ENCODE measurements at places on chromosomes 4 and X. TPM values are rescaled to one million over a fixed set of nuclear protein-coding genes. Genes with fewer than 3 reads are reported as not detected.

DNA sequence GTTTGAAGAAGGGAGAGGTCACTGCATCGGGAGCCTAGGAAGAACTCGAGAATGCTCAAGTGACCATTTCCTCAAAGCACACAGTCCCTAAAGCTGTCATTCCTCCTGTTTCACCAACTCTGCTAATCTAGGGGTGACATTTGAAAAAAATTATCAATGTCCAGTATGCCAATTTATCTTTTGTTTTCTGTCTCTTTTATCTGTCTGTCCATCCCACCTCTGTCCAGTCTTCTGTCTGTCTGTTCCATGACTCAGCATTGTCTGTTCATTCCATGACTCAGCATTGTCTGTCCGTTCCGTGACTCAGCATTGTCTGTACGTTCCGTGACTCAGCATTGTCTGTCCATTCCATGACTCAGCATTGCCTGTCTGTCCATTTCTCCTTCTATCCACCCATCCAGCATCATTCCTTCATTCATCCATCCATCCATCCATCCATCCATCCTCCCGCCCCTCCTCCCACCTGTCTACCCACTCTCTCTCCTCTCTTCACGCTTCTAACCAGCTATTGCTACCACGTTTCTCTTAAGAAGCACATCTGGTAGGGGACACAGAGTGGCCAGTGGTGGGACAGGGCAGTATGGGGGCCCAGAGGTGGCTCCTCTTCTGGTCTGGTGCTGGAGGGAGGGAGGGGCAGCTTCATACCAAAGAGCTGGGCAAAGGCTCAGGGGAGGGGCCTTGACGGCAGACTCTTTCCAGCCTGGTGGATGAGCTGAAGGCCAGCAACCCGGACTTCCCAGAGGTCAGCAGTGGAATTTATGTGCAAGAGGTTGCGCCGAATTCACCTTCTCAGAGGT is 34.1 kb downstream of the HTRA3 start:
- DNase-seq, result peak; percentile 78

DNA sequence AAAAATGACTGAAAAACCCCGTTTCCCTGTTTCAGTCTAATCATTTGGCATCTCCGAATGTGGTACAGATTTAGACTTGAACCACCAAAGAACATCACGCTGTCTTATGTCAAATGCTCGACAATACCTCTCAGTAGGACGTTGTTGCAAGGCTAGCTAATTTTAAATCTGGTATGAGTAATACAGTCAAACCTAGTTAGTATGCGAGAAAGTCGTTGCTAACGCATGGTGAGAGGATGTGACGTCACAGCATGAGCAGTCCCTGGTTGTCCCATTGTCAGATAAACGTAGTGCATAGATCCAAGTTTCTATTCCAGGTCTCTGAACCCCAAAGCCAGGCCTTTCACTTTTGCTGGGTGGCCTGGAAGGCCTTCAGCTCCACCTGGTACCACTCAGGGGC is 44.7 kb downstream of the SETD7 start:
- no peak for DNase-seq

Gene PCYT1B
- 0.10 TPM for polyA plus RNA-seq

GRCh38 chr4:85783900-85784299 is 308.9 kb downstream of the ARHGAP24 start:
- no peak for DNase-seq

DNA sequence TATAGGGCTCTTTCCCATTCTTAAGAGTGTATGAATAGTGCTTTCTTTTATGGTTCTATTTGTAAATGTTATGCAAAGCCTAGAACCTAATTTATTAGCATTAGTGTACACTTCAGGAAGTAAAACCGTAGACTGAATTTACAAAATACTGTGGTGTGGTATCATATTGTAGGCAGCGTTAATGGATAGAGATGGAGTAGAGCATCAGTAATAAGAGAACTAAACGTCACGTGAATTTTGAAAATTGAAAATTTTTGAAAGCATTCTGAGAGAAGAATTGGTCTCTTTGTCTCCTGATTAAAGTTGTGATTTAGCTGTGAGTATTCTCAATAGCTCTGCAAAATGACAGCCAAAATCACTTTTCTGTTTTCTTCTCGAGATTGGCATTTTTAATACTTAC is 2.9 kb downstream of the STIM2 start:
- no peak for DNase-seq

DNA sequence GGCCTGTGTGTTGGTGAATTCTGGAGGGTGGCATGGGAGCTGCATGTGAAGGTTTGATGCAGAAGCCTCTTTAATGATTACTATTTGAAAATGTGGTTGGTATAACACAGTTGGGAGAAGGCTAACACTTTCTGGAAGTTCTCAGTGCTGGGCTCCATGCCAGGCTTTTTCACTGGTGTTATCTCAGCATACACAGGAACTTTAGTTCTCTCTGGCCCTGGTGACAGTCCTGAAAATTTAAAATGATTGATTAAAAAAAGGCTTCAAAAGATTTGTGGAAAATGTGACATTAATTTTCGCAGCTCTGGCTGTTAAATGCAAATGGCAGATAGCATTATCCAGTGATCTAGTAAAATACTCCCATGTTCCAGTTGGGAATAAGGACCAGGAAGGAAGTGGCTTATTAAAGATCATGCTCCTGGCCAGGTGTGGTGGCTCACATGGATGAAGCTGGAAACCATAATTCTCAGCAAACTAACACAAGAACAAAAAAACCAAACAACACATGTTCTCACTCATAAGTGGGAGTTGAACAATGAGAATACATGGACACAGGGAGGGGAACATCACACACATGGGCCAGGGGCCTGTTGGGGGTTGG is 36.6 kb downstream of the DIPK2B start:
- DNase-seq, result no peak

Gene SYP
- 0.07 TPM for polyA plus RNA-seq

Gene RCHY1
- polyA plus RNA-seq, result 29.2 TPM

DNA sequence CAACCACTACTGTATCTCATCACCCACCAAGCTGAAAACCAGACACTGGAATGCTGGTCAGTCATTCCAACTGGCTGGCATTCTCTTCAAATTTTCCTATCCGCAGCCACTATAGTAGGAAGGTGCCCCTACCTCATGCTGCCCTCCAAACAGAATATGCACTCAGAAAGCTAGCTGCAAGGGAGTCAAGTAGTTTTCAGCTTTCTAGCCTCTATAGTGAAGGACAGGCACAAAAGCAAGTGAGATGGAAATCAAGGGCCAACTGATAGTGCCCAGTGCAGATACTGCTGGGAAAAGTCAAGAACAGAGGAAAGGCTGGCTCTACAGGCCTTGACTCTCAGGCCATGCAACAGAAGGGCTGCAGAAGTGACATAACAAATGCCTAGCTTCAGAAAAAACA is 47.2 kb downstream of the BCOR start:
- no peak for DNase-seq

Gene GPRASP1
- polyA plus RNA-seq, result 2.2 TPM

GRCh38 chr4:185839194-185839712 is 27.3 kb upstream of the SORBS2 start:
- peak; percentile 77 for DNase-seq

Gene FAM149A
- polyA plus RNA-seq, result 0.20 TPM

- no peak for DNase-seq
Observed at GRCh38 chrX:77938083-77938680, 27.7 kb downstream of the ATP7A start.

DNA sequence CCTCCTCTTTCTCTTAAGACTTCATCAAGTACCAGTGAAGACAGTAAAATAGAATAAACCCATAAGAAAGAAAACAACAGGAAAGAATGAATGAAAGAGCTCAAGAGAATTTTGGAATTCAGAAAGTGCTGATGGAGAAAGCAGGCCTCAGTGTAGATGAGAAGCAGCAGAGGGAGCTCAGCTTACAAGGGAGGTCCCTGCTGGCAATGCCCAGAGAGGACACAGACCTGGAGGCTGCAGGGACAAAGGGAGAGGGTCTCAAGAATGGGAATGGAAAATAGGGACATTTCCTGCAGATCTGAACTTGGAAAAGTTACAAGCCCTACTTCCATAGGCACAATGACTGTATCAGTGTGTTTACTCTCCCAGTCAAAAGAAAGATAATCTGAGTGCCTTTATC is 64.5 kb upstream of the MAGEA10 start:
- DNase-seq, result no peak

- DNase-seq, result no peak
Observed at GRCh38 chrX:45903781-45904201, 641.4 kb downstream of the ZNF674 start.

DNA sequence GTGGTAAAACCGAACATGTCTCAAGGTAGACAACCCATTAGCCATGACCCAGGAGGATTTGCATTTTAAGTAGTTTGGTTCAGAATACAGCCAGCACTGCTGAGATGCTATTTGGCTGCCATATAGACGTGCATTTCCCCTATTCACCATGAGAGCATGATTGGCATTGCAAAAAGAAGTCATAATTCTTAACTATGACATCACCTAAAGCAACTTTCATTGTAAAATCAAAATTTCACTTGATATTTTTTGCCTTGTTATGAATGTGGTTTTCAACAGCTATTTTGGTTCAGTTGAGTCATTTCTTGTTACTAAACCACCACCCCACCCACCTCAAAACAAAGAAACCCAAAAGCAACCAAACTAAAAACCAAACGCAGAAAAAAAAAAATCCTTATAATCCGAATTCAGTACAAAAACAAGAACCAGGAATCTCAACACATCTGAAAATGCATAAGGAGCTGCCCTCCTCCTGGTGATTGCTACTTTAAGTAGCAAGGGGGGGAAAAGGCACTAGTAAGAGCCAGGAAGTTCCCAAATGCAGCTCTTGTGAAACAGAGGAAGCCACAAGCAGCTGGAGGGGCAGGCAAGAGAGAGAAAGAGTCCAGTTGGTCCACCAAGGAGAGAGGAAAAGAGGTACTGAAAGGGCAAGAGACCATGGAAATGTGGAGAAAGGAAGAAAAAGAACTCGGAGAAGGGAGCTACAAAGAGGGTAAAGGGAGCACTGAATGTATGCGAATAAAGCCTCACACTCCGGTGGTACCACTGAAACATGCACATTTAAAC is 3.1 kb downstream of the SLITRK4 start:
- no peak for DNase-seq

Gene SPANXN4
- not detected for polyA plus RNA-seq

GRCh38 chr4:85039526-85039925 is 73.0 kb upstream of the WDFY3 start:
- no peak for DNase-seq

DNA sequence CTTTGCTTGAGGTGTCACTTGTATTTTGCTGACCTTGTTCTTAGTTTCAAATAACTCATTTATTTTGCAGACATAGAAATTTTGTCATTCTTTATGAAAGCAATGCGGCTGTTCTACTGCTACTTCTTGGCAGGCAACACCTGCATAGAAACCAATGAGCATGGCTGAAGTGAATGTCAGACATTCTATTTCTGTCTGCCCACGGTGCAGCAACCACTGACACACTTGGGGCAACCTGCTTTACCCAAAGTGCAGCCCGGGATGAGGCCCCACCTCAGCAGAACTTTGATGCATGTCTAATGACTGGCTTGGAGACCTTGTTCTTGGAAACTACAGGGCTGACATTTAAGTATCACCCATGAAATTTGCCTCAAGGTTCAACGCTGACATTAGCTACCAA is 93.6 kb downstream of the RBM47 start:
- DNase-seq, result no peak

DNA sequence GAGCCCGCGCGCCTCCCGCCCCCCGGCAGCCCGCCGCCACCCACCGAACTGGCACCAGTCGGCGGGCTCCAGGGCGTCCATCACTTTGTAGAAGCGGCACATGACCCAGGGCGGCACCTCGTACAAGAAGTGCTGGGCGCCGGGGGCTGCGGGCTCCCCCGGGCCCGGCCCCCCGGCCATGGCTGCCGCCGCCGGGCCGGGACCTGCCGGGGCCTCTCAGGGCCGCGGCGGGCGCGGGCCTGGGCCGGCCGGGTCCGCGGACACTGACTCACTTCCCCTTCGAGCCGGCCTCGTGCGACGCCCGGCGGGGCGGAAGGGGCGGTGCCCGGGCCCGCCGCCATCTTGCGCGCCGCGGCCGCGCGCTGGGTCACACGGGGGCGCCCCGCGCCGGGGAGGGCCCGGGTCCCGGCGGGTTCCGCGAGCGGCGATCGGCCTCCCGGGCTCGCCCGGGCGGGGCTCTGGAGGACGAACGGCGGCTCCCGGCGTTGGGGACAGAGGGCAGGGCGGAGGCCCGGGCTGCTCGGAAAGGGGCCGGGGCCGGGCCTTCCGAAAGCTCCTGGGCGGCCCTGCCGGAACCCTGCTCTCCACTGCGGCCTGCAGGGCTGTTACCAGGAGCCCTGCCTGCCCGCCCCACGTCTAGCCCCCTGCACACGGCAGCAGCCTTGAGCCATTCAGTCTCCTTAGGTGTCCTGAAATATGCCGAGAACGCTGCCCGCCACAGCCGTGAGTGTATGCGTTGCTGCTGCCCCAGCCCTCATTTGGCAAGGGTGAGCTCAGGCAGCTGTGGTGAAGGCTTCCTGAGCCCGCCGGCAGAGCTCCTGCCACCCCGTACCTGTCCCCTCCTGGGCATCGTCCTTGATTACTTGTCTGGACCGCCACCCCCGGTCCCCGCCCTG is at the start of gene IRAK1:
TSS of gene IRAK1 (minus strand) at position 270 of the 896 bp plus-strand sequence. CDS start at position 180, 90 bp downstream.
- no peak for DNase-seq

Gene ARHGAP10
- polyA plus RNA-seq, result 31.1 TPM

DNA sequence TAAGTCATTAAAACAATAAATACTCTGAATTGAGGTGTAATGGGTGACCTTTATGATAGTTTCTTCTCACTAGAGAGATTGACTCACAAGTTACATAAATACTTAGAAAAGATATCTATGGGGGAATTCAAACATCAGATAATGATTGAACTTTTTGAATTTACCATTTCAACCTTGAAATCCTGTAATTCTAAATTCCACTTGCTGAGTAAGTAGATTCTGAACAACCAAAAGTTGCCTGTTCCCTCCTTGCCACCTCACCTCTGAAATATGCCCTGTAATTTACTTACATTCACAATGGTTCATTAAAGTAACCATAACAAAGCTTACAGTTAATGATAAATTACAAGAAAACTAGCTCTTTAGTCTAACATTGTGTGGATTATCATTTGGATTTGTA is 43.3 kb upstream of the SLC39A8 start:
- DNase-seq, result no peak

Gene PASD1
- polyA plus RNA-seq, result not detected

Gene IKBKG
- polyA plus RNA-seq, result 35.8 TPM

GRCh38 chrX:74527350-74527749 is 87.1 kb downstream of the RLIM start:
- no peak for DNase-seq

Gene CENPE
- 2.4 TPM for polyA plus RNA-seq

GRCh38 chr4:13169731-13170525 is 314.2 kb downstream of the RAB28 start:
- no peak for DNase-seq

- DNase-seq, result no peak
Observed at GRCh38 chr4:7759216-7759615, 180.4 kb downstream of the AFAP1 start.

GRCh38 chrX:100208076-100208475 is 202.0 kb downstream of the PCDH19 start:
- DNase-seq, result no peak
